Ureter (tissue), 1 donor: ENCODE measurements at places on chromosomes 3 and 15.
A peak's percentile ranks its signal among the peaks of the same experiment; 100 is the strongest.

DNA sequence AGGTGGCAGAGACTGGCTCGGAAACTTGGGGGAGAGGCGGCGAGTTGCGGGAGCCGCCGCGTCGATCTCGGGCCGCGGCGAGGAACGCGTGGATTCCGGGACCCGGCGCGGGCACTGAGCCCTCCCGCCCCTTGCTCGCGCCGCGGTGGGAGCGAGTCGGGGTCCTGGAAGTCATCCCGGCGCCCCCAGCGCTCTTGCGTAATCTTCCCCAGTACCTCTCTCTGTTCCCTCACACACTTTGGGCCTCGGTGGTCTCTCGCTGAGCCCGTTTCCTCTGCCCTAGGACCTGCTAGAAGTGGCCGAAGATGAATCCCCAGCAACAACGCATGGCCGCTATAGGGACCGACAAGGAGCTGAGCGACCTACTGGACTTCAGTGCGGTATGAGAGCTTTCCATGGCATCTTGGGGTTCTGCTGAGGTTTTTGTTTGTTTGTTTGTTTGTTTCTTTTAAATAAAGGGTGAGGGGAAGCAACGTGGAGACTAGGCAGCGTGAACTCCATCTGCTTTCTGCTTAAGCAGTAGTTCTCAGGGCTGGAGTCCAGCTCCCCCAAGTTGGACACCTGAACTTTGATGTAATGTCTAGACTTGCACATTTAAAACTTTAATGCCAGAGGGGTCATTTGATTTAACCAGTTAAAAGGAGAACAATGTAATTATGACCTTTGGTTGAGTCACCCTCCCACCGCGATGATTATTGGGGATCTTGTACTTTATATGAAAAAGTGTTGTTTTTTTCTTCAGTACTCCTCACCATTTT is 1.3 kb downstream of the TCF12 start:
- DNase-seq: peak; percentile 48

- peak; percentile 57 for DNase-seq
Observed at GRCh38 chr15:90000186-90001001, 730 bp upstream of the ZNF710 start.

DNA sequence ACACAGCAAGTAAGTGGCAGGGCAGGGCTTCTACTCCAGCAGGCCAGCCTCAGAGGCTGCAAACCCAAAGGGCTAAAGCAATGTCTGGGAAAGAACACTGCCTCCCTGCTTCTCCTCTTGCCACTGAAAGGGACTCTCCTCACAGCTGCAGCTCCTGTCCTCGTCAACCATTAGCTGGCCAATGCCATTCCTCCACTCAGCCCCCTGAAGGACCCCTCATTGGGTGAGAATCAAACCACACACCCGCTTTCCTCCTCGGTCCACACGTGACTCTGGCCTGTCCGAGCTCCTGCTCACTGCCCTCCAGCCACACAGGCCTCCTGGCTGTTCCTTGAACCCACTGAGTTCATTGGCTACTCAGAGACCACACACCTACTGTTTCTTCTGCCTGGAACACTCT is 253.7 kb upstream of the TLE3 start:
- no peak for DNase-seq

DNA sequence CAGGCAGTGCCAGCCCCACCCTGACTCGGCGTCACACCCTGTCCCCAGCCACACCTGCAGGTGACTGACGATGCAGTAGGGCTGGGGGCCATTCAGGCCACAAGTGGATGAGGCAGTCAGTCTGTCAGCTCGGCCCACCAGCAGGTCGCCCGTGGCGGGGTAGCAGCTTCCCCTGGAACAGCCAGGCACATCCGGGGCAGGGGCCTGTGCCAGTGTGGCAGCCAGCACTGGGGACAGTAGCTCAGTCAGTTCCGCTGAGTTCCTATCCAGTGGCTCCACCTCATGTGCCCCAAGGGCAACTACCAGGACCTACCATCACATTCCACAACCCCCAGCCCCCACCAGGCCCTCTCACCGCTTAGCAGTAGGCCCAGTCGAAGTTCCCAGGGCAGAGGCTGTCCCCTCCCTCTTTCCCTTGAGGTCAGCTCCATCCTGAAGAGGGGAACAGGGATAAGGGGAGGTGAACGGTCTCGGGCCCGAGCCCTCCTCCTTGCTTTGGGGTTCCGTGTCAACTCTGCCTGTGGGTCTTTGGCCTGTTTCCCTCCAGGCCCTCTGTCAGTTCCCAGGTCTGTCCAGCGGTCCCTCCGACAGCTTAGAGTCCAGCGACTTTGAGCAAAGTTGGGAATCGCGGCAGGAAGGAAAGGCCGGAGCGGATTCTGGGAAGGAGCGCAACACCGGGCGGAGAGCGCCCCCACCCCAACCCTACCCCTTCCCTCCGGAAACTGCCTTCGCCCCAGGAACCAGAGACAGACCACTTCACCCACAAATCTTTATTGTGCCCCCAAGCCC is at the start of gene LAMB2:
Gene LAMB2 (minus strand): TSS at position 614 of the 789 bp plus-strand sequence. CDS start 183 bp downstream, at position 431.
- DNase-seq: peak; percentile 62

- DNase-seq: no peak
Observed at GRCh38 chr15:79948761-79949160, 22.2 kb downstream of the BCL2A1 start.

DNA sequence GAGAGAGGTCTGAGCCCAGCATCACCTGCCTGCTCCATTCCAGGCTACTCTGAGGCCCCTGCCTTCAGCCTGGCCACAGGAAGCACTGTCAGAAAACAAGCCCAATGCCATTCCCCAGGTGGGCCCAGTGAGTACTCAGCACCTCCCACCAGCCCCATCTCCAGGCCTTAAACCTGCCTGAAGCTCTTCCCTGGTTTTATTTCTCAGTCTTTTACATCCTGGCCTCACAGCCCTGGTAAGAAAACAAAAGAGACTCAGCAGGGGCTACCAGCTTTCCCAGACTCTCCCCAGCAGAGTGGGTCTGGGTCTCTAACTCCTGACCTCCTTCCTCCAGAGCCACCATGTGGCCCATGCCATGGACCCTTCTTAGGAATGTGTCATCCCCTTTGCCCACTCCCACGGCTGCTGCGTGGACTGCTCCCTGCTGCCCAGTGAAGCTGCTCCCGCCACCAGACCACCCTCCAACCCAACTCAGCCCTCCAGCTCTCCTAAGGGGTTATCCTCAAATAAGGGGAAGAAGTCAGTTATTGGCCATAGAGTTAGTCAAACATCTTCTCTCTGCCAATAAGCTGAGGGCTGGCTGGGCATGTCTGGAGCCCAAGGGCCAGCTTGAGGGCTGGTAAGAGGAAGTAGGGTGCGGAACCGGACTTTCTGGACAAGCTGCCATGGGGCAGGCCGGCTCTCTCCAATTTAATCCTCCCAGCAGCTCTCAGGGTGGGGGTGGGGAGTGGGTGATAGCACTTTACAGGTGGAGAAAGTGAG is 116.7 kb upstream of the LINGO1 start:
- DNase-seq: no peak

DNA sequence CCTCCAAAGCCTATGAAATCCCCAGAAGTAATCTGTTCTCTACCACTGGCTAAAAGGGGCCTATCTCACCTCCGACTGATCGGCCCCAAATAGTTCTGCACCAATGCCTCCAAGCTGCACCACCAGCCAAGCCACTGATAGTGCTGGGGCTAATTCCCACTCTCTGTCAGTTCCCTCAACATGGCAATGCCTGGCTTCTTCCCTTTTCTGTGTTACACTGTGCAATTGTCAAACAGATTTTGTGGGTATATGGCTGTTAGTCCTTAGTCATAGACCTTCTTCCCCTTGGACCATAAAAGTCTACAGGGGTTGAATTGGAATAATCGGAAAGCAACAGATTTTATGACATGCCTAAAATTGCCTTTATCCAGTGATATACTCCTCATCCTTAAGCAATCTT is 9.3 kb upstream of the UBE2E2 start:
- no peak for DNase-seq

DNA sequence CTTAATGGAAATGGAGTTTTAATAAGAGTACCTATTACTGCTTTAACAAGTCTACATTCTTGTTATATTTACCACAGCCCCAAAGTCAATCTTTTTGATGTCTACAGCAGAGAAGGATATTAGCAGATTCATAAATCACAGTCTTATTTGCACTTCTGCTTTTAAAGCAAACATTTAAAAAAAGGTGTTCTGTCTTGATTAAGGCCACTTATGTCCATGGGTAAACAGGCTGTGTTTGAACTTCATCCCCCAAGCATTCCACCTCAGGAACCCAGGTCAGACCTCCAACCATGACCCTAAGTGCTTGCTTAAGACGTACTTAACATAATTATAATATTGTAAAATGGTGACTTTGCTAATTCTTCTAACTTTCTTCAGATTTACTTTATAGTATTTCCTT is 113.4 kb downstream of the CMSS1 start:
- no peak for DNase-seq

DNA sequence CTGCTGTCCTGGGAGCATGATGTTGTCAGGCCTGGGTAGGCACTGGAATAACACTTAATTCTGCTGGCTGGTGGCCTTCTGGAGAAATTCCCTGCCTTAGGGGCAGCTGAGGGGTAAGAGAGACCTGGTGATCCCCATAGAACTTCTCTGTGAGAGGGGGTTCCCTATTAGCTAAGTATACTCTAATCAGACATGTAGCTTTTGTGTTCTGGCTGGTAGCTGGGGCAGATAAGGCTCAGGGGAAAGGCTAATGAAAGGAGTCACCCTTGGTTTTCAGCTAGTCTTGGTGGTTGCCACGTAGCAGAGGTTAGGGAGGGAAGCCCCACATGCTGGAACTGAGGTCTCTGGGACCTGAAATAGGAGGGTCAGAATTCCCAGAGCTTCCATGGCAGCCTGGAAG is 952 bp upstream of the HDDC3 start:
- DNase-seq: no peak

GRCh38 chr3:161070252-161070930 is 34.8 kb downstream of the B3GALNT1 start:
- no peak for DNase-seq

DNA sequence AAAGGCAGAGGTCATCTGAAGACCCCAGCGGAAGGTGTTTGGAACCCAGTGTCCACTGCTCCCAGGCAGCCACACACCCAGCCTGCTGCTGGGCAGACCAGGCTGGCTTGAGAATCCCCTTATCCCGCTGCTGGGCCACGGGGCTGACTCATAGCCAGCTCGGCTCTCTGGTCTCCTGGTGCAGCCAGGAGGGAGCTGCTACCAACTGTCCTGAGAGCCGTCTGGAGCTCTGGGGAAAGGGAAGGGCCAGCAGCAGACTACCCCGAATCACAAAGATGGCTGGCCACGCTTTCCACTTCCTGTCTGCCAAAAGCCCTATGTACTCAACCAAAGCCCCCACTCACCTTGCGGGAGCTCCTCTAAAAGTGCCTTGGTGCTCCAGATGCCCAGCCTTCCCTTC is 38.3 kb downstream of the WHAMM start:
- DNase-seq: no peak

DNA sequence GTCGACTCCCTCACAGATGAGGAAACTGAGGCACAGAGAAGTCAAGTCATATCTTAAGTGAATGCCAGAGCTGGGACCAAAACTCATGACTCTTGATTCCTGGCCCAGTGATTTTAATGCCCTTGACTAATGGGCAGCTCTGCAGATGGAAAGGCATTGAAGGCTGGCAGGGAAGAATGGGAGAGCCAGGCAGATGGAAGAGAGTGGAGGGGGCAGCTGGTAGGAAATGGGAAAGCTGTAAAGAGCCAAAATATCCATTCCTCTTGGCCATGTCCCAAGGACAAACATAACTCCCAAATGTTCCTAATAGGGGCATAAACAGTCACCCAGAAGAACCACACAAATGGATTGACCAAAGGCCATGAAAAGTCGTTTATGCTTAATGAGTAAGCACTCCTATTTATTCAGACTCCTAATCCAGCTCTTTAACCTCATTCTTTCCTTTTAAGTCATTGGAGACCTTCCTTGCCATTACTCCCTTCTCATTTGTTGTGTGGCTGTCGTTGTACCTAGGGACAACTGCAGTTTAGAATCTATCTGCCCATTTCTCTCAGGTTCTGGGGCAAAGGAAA is 330.5 kb upstream of the ROPN1 start:
- DNase-seq: no peak

- no peak for DNase-seq
Observed at GRCh38 chr15:92502930-92503857, 109.5 kb downstream of the ST8SIA2 start.

DNA sequence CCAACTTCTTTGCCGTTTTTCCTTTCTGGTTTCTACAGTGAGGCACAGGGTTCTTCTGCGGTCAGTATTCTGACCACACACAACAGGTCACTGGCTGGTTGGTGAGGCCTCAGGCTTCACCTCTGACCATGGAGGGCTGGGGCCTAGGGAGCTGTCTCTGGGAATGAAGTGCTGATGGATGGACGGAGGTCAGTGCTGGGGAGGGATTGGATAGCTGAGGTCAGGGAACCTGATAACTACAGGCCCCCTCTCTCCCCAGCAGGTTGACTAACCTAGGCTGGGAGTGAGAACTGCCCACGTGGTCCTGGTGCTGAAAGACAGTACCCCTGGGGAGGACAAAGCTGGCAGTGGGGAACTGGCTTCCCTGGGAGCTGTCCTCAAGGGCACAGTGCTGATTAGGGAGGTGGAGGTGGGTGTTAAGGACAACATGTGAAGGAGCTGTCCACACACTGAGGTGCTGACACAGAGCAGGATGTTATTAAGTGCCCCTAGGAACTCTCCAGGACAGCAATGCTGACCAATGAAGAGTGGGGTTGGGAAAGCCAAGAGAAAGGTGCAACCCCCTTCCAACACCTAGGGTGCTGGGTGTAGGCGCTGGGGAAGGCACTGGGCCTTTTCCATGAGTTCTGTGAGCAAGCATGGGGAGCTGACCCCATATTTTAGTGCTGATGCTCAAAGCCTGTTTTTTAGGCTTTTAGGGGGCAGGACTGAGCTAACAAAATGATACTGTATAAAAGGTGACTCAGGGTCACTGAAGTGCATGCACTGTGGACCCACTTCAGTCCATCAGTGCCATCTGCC is 45.2 kb downstream of the ATP2B2 start:
- DNase-seq: peak; percentile 51

DNA sequence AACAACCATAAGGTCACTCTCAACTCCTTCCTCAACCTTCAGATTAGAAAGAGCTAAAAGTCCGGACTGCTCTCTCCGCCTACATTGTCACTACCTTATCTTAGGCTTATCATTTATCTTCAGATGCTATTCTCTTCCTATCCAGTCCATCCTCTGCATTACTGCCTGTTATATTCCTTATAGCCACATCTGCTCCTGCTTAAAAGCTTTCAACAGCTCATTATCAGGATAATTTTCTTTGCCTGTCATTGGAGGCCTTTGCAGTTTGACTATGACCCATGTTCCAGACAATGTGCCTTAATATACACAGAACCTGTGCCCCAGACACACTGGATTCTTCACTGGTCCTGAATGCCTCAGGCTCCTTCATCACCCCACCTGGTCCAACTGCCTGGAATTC is 184.1 kb upstream of the SETMAR start:
- DNase-seq: no peak

DNA sequence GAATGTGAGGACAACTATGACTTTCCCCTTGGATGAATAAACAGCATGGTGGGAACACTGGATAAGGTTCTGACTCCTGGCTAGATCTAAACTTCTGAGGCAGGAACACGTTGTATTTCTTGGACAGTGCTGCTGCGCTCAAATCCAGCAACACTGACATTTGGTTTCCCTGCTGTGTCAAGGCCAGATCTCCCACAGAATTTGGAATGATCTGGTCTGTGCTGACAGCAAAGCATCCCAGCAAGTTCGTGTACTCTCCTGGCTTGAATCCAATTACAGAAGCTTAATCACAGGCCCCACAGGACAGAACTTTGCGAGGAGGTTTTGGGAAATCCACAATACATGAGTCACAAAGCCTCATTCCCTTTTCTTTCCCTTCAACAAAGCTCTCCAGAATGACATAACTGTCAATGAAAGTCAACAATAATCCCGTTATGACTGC is 92.5 kb downstream of the ADAMTS9 start:
- peak; percentile 60 for DNase-seq
